Activated naive CD4-positive, alpha-beta T cell treated with anti-CD3 and anti-CD28 coated beads for 36 hours (primary cell): ENCODE measurements at places on chromosomes 6 and 20.

DNA sequence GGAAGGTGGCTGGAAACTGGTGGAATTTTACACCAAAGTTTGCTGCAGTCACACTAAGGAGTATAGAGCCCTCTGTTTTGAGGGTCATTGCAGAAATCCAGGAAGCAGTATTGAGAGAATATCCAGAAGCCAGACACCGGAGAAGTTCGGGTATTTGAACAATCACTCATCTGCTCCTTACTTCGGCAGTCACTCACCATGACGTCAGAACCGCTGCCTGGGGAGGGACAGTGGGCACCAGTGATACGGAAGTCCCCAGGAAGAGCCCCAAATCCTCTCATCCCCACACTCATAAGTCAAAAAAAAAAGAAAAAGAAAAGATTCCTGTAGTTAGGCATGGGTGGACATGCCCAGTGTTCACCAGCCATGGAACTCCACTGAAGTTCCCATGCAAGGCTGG is 4.0 kb downstream of the LY6G5C start:
- DNase-seq: no peak

DNA sequence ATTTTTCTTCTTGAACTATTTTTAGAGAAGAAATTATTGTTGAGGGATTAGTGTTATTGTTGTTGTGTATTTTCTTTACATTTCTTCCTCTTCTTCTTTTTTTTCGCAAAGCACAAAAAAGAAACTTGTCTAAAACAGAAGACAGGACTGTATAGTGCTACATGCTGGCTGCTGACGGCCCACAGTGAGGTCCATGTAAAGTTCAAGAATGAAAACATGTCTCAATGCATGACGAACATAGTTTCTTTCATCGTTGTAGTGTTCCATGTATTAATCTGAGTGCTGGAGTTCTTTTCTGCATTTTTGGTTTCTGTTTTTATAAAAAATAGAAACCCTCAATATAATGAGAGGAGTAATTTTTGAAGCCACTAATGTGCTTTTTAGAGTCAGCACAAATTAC is 462.9 kb upstream of the MARCKS start:
- DNase-seq: no peak

DNA sequence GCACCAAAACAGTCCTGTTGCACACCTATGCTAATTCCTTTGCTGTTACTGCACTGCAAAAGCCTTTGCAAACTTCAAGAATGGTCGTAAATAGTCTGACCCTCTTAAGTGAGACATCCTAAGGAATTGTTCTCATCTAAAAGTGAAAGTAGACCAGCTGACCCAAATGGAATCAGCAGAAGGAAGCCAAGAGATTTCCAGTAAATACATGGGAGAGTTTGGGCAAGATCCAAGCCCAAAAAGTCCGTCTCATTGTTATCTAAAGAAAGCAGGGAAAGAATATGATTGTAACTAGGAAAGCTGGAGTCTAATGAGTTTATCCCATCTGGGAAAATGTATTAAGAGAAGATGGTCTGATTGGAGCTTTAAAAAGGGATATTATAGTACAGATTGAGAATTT is 43.0 kb upstream of the HIVEP1 start:
- no peak for DNase-seq

GRCh38 chr6:84462698-84463097 is 235.3 kb upstream of the CEP162 start:
- DNase-seq: no peak

- DNase-seq: no peak
Observed at GRCh38 chr20:39547546-39548408, 585.6 kb downstream of the DHX35 start.

- no peak for DNase-seq
Observed at GRCh38 chr20:1933465-1933870, 38.3 kb downstream of the SIRPA start.

DNA sequence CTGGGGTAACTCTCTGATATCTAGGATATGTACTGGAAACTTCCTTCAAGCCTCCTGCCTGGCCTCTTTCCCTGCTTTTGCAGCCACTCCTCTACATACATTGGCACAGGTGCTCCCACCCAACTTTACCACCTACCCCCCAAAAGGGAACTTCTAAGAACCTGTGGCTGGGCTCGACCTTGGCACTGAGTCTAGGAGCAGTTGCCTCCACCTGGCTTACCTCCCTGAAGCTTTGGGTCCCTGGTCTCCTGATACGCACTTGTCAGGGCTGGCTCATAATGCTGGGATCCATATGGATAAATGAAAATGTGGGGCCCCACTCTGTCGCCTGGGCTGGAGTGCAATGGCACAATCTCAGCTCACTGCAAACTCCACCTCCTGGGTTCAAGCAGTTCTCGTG is 56.2 kb downstream of the SSR1 start:
- no peak for DNase-seq

- DNase-seq: no peak
Observed at GRCh38 chr6:78611886-78612480, 255.4 kb upstream of the IRAK1BP1 start.

- no peak for DNase-seq
Observed at GRCh38 chr6:146593986-146594385, 4.8 kb upstream of the ADGB start.

DNA sequence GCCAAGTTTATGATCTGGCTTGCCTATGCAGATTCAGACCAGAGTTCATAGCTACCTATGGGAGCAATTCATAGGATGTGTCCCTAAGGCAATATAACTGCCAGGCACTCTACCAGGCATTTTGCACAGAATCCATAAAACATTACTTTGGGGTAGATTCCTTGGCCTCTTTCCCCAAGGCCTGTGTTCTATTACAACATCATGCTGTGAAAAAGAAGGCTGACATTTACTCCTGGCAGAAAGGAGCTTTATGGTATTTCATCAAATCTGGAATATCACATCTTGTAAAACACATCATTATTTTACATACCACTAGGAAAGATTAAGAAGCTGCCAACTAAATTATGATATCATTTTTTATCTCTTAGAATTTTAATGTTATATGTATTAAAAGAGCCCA is 287.0 kb upstream of the MARCKS start:
- DNase-seq: no peak

- peak; percentile 64 for DNase-seq
Observed at GRCh38 chr6:159107451-159108260, 61.5 kb upstream of the FNDC1 start.

DNA sequence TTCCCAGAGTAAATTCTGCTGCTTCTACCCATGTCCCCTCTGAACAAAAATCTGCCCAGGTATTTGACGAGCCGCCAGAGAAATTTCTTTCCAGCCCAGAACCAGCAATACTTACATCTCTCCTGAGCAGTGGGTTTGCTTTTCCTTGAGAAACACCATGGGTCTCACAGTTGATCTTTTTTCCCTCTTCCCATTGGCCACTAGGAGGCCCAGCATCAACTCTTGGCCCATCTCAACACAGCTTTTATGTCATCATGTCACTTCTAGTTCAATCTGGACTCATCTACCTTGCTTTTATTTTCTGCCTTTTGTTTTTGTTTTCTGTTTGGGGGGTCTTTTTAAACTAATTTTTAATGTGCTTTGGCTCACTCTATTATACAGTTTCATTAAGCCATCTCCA is 18.8 kb downstream of the MAFB start:
- no peak for DNase-seq

GRCh38 chr6:56902641-56903464 is 52.1 kb upstream of the BEND6 start:
- DNase-seq: no peak

- DNase-seq: no peak
Observed at GRCh38 chr6:149815788-149816187, 48.4 kb downstream of the LRP11 start.

- DNase-seq: no peak
Observed at GRCh38 chr20:44866703-44867335, 18.7 kb upstream of the YWHAB start.

DNA sequence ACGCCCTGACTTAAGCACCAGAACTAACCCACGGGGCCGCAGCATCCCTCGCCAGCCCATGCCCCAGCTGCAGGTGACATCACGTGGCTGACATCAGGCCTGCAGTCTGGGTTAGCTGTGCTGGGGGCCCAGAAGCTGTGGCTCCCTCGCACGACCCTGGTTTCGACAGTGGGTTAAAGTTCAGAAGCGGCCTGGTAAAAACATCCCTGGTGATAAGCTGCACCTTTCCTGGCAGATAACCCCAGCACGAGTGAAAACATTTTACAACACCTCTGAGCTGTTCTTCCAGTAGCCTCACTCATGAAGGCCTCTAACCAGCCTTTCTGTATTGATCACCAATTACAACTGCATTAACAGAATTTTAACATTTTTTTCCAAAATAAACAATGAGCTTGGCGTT is 136.4 kb upstream of the RREB1 start:
- DNase-seq: no peak

DNA sequence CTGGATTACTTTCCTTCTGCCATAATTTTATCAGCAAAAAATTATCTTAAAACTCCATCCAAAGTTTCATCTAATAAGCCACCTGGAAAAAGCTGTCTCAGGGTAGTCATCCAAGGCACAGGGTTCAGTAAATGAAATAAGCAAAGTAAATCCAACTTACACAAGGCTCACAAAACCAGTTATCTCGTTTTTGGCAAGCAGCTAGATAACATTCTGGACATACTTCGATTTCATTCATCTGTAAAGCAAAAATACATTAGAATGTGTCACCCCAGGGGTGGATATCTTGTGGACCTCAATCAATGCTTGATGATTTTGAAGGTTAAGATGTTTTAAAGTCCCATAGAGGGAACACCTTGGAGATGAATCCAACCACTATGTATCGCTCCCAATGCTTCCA is 73.1 kb downstream of the ZMYND8 start:
- no peak for DNase-seq

DNA sequence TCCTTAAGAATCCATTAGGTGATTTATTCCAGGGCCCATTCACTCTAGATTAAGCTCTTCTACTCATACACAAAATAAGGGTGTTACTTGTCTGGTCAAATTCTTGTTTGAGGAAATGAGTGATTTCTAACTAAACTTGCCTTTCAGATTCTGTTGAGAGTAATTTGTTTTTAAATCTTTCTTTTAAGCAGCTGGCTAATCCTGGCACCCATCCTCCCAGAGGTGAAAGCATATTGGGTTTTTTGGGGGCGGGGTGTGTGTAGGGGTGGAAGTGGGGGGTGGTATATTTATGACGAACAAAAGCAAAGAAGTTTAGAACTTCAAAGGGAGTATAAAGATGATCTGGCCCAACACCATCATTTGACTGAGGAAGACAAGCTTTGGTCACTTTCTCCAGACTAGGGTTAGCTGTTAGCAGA is 94.7 kb downstream of the RTN4IP1 start:
- peak; percentile 85 for DNase-seq

DNA sequence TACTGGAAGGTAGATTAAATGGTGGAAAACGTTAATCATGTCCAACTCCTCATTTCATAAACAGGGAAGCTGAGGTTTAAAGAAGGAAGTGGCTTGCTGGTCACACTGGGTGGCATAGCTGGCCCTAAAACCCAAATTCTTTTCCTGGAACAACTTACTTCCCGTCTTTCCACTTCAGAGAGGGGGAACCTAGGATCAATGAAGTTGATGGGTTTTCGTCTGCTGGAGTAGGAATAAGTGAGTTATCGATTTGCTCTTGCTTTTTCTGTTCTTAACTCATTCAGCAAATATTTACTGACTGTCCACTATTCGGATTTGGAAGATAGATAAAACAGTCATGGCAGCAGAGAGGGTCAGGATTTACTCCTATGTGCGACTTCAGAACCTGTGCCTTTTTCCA is 1.2 kb upstream of the SYS1 start:
- no peak for DNase-seq

GRCh38 chr6:166494757-166495486 is 91.6 kb downstream of the RAMACL start:
- peak; percentile 28 for DNase-seq

GRCh38 chr6:116542426-116542825 is 3.1 kb downstream of the TRAPPC3L start:
- no peak for DNase-seq
